Glutamatergic neuron (in vitro differentiated cells): ENCODE measurements at places on chromosomes 5 and 9.

DNA sequence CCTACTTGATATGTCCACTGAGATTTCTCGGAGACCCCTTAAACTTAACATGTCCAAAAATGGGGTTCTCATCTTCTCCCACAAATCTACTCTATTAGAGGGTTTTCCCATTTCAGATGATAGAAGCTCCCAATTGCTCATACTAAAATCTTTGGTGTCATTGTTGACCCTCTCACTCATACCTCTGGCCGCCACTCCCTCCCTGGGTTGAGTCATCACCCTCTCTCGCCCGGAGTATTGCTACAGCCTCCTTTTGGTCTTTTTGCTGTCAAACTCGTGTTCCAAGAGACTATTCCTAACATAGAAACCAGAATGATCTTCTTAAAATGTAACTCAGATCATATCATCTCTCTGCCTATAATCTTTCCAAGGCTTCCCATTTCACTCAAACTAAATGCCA, 91.0 kb upstream of the GNAQ start:
- no peak for DNase-seq

DNA sequence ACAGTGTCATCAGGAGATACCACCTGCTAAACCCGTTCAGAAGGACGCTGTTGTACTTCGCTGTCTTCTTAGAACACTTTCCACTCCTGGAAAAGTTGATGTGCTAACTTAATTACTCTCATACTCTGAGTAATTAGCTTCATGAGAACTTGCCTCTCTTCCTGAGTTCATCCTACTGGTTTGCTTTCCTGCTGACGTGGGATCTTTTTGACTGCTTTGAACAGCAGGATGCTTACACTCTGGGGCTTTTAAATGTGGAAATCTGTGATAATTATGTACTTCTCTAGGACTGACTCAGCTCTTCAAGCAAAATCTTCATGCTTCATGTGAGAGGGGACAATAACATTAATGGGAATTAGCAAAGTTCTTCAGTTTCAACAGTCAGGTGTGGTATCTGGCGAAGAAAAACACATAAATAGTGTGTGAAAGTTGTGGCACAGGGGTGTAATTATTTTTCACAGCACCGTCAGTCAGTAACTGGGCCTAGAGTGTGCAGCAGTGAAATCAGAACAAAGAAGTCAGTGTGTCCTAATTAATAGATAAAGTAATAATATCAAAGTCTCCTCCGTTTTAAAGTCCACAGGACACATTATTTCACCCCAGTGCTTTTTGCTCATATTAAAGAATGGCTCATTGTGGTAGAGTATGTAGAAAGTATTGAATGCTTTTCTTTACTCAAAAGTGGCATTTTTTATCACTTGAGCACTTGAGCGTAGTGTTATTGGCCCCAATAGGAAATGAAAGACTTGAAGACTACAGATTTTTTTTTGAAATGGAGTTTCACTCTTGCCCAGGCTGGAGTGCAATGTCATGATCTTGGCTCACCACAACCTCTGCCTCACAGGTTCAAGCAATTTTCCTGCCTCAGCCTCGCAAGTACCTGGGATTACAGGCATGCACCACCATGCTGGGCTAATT, 140.9 kb upstream of the DMRT1 start:
- no peak for DNase-seq

GRCh38 chr5:76326577-76327302, 76.3 kb upstream of the IQGAP2 start:
- DNase-seq = peak; percentile 80

- DNase-seq = no peak
These were observed 183.5 kb downstream of the GNA14 start for GRCh38 chr9:77464661-77465060.
